ENCODE measurements at places on chromosomes 5 and 9.
A peak's percentile ranks its signal among the peaks of the same experiment; 100 is the strongest.

DNA sequence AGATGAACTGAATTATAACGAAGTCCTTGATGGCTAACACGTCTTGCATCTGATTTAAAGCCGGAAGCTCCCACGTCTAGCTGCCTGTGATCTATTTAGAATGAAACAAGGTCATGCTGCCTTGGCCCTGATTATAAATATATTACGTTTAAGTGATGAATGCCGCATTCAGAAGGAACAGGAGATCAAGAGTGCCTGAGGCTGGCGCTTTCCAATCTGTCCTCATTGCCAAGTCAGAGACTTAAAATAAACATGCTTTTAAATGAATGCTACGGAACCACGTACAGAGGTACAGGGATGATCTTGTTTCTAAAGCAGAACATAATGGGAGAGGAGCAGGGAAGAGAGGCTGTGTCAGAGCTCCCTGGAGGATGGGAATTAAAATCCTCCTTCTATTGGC lies 292.8 kb downstream of the TLE1 start:
- DNase-seq = no peak
- H3K27me3 ChIP-seq = peaks cover 2% of the 10 kb centered on the region
- H3K36me3 ChIP-seq = no peaks in the 10 kb centered on the region
- no peaks in the 10 kb centered on the region for H3K4me1 ChIP-seq
- no peak overlapping the region for H3K4me3 ChIP-seq

DNA sequence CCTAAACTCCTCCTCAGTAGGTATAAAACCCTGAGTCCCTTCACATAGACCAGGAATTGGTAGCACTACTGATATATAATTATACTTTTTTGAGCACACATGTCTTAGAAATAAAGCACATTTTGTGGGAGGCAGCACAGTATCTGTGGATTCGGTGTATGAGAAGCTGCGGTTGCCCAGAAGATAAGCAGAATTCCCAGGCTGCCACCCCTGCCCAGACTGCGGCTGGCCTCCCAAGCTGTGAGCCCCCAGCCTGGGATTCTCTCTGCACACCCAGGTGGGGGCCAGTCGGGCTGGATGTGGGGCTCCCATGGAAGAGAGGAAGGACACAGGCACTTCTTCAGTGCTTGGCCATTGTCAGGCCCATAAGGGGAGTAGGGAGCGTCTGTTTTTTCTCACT lies 25.6 kb upstream of the ANGPTL2 start:
- H3K27me3 ChIP-seq = no peaks in the 10 kb centered on the region
- H3K36me3 ChIP-seq = no peaks in the 10 kb centered on the region
- no peaks in the 10 kb centered on the region for H3K4me1 ChIP-seq
- no peak overlapping the region for H3K27ac ChIP-seq
- H3K4me3 ChIP-seq = no peak overlapping the region

GRCh38 chr5:95892784-95893354 lies 68.8 kb downstream of the ELL2 start:
- no peaks in the 10 kb centered on the region for H3K36me3 ChIP-seq
- no peak overlapping the region for H3K27ac ChIP-seq
- H3K4me3 ChIP-seq = no peak overlapping the region
- peak; percentile 70 for DNase-seq
- H3K4me1 ChIP-seq = no peaks in the 10 kb centered on the region
- H3K27me3 ChIP-seq = no peaks in the 10 kb centered on the region

GRCh38 chr5:144017631-144018030 lies 152.8 kb downstream of the YIPF5 start:
- H3K36me3 ChIP-seq = no peaks in the 10 kb centered on the region
- no peaks in the 10 kb centered on the region for H3K27me3 ChIP-seq
- H3K4me1 ChIP-seq = no peaks in the 10 kb centered on the region
- no peak overlapping the region for H3K4me3 ChIP-seq
- no peak for DNase-seq

- H3K36me3 ChIP-seq = no peaks in the 10 kb centered on the region
- no peak overlapping the region for H3K27ac ChIP-seq
- H3K4me3 ChIP-seq = no peak overlapping the region
- DNase-seq = no peak
These were observed 350.4 kb downstream of the PDE4D start for GRCh38 chr5:59542851-59543820.

DNA sequence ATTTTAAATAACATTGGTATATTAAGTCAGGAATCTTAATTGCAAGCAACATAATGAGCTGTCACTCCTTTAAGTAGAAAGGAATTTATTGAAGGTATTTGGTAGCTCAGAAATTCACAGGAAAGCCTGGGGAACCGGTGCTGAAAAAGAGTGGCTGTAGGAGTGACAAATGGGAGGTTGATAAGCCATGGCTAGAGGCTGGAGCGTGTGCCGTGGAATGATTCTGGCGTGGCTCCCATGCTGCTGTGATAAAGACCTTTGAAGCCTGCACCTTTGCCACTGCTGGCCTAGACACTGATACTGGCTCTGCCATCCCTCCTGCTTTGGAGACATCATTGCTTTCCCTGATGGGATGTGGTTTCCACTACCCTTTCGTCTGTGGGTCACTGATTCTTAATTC lies 65.7 kb upstream of the ATG10 start:
- DNase-seq = no peak
- no peaks in the 10 kb centered on the region for H3K27me3 ChIP-seq
- no peaks in the 10 kb centered on the region for H3K4me1 ChIP-seq

GRCh38 chr9:133477992-133478850 lies 678 bp downstream of the SLC2A6 start:
- H3K27ac ChIP-seq = no peak overlapping the region
- no peaks in the 10 kb centered on the region for H3K27me3 ChIP-seq
- peak overlapping the region; percentile 71 for H3K4me3 ChIP-seq
- no peaks in the 10 kb centered on the region for H3K36me3 ChIP-seq

DNA sequence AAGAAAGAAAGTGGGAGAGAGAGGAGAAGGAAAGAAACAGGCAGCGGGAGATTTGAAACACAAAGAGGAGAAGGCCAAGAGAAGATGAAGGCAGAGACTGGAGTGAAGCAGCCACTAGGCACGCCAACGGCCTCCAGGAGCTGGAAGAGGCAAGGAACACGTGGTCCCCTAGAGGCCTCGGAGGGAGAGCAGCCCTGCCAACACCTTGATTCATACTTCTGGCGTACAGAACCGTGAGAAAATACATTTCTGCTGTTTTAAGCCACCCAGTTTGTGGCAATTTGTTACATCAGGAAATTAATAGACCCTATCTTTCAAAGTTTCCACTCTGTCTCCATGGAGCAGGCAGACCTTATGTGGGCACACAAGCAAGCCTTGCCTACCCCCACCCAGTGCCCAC lies 133.4 kb downstream of the ACTL7B start:
- H3K4me3 ChIP-seq = no peak overlapping the region
- H3K36me3 ChIP-seq = no peaks in the 10 kb centered on the region

DNA sequence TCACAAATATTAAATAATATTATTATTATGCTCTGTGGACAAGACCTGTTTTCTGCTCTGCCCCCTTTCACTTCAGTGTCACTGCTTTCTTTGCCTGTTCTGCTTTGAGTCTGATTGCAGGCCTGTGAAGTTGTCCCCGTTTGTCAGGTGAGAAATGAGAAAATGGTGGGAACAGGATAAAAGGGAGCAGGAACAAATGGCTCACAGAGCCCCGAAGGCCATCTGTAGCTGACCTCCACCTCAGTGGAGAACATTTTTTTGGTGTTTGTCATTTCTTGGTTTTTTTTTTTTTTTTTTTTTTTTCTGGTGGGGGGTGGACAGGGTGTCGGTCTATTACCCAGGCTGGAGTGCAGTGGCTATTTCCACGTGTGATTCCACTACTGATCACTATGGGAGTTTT lies 13.2 kb upstream of the S100Z start:
- no peak for DNase-seq
- peaks cover 5% of the 10 kb centered on the region for H3K4me1 ChIP-seq
- H3K4me3 ChIP-seq = no peak overlapping the region
- H3K27me3 ChIP-seq = no peaks in the 10 kb centered on the region
- H3K36me3 ChIP-seq = peaks cover 17% of the 10 kb centered on the region

- peak overlapping the region; percentile 43 for H3K4me3 ChIP-seq
- no peaks in the 10 kb centered on the region for H3K27me3 ChIP-seq
- peak overlapping the region; percentile 86 for H3K27ac ChIP-seq
- peaks cover 96% of the 10 kb centered on the region for H3K4me1 ChIP-seq
- no peaks in the 10 kb centered on the region for H3K36me3 ChIP-seq
These were observed 22.4 kb downstream of the CXXC5 start for GRCh38 chr5:139670369-139671095.

DNA sequence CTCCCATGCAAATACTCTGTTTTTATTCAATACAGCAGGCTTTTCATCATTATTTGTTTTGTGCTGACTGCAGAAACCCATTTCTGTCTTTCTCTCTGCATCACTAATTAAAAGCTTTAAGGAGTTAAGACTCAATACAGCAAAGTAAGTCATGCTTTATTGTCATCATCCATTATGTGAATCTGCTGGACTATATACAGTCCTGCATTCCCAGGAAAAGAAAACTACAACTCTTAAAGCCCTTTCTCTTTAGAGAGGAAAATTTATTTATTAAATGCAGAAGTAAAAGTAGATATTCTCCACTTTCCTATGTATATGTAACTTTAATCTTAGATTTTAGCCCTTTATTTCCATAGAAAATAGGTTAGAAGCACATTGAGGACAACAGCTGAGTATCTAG lies 706.6 kb upstream of the RGMB start:
- no peak overlapping the region for H3K27ac ChIP-seq
- H3K4me1 ChIP-seq = no peaks in the 10 kb centered on the region
- no peak for DNase-seq

- H3K27me3 ChIP-seq = peaks cover 2% of the 10 kb centered on the region
- H3K27ac ChIP-seq = no peak overlapping the region
- H3K36me3 ChIP-seq = no peaks in the 10 kb centered on the region
- H3K4me1 ChIP-seq = no peaks in the 10 kb centered on the region
These were observed 30.6 kb upstream of the ASS1 start for GRCh38 chr9:130414081-130414731.

DNA sequence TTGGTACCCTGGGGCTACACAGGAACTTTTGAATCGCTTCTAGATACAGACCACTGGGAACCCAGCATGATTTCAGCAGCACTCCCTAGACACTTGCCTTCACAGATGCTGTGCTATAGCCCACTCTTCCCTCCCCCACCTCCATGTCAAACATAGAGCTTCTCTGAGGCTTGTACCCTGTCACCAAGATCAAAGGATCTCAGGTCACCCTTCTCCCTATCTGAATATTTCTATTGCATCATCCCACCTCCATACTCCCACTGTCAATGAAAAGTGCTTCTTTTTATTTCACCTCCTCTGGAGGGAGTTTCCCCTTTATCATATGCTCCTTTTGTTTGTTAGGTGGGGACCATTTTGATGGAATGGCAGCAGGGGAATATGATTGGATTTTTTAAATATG lies 29.2 kb upstream of the PHF24 start:
- no peak for DNase-seq
- no peak overlapping the region for H3K27ac ChIP-seq
- no peaks in the 10 kb centered on the region for H3K36me3 ChIP-seq
- H3K27me3 ChIP-seq = peaks cover 9% of the 10 kb centered on the region
- no peak overlapping the region for H3K4me3 ChIP-seq
- no peaks in the 10 kb centered on the region for H3K4me1 ChIP-seq

DNA sequence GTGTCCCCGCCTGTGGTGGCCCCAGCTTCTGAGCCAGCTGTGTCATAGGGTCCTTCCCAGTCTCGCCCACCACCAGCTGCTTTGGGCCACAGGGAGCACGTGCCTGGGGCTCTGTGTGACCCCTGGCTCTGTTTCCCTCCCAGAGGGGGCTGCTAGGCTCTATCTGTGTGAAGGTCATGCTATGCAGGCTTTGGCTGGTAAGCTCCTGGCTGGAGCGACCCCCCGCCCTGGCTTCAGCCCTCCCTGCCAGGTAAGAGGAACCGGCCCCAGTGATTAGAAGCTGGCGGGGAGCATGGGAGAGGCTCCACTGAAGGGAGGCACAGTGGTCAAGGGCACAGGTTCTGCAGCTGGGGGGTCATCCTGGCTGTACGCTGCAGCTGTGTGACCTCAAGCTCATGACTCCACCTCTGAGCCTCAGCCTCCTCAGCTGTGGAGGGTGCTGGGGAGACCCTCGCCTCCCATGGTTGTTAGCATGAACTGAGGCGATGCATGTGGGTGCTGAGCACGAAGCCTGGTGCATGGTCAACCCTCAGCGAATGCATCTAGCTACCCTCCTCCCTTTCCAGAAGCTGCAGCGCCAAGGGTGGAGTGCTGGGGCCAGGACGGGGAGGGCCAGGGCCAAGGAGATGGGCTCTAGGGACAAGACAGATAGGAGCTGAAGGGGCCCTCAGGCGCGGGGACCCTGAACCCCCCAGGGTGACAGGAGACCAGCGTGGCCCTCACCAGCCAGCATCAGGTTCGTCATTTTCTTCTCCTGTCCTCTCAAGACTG lies 163.8 kb upstream of the MVB12B start:
- H3K4me1 ChIP-seq = no peaks in the 10 kb centered on the region
- no peaks in the 10 kb centered on the region for H3K36me3 ChIP-seq
- no peak for DNase-seq
- H3K27ac ChIP-seq = no peak overlapping the region
- H3K27me3 ChIP-seq = peaks cover 5% of the 10 kb centered on the region

GRCh38 chr5:115343855-115344254 lies 47.4 kb upstream of the CCDC112 start:
- H3K27me3 ChIP-seq = no peaks in the 10 kb centered on the region
- no peaks in the 10 kb centered on the region for H3K4me1 ChIP-seq
- no peaks in the 10 kb centered on the region for H3K36me3 ChIP-seq
- no peak overlapping the region for H3K27ac ChIP-seq

DNA sequence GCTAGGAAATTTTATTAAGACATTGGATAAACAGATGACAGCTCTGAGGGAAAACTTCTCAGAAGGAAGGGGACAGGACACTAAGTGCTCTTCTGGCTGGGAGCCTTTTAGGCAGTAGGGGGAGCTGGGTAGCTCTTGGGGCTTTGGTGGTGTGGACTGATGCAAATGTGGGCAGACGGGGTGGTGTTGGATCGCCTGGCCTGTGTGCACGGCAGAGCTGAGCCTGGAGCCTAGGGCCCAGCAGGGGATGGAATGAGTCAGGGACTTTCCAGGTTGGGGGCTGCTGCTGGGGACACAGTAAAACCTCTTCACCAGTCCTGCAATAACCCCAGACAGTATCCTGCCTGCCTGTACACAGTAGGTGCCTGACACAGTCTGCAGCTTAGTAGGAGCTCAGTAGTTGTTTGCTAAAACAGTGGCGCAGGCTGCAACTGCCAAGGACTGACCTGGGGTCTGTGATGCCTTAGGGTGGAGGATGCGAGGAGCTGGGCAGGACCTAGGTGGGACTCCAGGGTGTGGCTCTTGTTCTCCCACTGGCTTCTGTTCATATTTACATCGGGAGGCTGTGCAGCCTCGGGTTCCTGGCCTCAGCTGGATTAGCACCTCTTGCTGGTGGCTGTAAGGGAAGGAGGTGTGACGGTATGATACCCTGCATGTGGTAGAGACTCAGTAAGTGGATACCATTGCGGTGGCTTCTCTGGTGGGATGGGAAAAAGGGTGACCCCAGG lies 83.8 kb downstream of the DAB2IP start:
- no peak overlapping the region for H3K4me3 ChIP-seq
- H3K27me3 ChIP-seq = peaks cover 6% of the 10 kb centered on the region
- DNase-seq = peak; percentile 73

DNA sequence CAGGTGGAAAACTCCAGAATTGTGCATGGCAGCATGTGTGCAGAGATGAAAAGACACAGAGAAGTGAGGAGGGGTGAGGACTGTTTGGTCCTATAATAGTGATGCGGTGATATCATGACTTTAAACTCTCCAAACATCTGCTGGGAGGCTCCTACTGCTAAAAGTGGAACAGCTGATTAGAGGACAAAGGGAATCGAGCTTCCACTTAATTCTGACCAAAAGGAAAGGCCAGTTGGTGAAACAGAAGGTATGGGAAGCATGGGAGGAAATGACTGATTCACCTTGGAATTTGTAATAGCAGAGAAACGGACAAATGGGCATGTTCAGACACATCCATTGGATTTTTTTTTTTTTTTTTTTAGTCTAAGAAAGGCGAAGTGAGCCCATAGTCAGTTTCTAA lies 67.5 kb upstream of the MAMDC2 start:
- no peaks in the 10 kb centered on the region for H3K4me1 ChIP-seq
- peaks cover 2% of the 10 kb centered on the region for H3K27me3 ChIP-seq
- no peak overlapping the region for H3K4me3 ChIP-seq
- no peak for DNase-seq
- H3K36me3 ChIP-seq = no peaks in the 10 kb centered on the region
- no peak overlapping the region for H3K27ac ChIP-seq
